ENCODE measurements at places on chromosomes 6 and 20. TPM values are rescaled to one million over a fixed set of nuclear protein-coding genes. Genes with fewer than 3 reads are reported as not detected.

Gene PSORS1C2
- not detected for total RNA-seq

Gene TBC1D22B
- 6.2 TPM for total RNA-seq

Gene HSPA12B
- 0.53 TPM for total RNA-seq

Gene TRIM38
- 1.8 TPM for total RNA-seq

Gene TMEM217
- 0.83 TPM for total RNA-seq

Gene CRISP3
- total RNA-seq, result not detected

Gene SGK2
- total RNA-seq, result 7.2 TPM

Gene CST3
- 335 TPM for total RNA-seq

Gene KIAA1755
- 0.12 TPM for total RNA-seq
